BE2C (cell line): ENCODE measurements at places on chromosomes 5 and 9.

GRCh38 chr5:67147760-67148159, 48.8 kb downstream of the CD180 start:
- no peak for DNase-seq

DNA sequence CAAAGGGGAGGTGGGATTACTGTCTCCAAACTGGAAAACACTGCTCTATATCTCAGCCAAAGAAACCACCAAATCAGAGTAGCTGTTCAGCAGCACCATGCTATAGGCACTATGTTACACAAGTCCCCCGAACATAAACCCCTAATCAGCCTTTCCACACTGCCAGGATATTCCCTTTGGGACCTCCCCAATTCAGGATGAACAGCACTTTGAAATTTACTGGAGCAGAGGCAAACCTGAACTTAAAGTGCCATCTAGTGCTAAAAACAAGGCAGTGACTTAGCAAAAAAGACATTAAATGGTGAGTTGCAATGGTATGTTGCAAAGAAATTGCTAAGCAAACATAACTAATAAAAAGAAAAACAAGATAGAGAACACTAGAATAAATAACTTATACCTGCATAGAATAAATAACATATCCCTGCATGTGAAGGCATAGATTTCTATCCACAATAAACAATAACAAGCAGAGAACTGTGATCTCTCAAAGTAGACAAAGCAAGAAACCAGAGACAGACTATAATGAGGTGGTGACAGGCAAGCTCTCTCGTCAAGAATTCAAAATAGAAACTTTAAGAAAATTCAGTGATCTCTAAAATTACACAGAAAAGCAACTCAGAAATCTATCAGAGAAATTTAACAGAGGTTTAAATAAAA, 584.4 kb upstream of the ACO1 start:
- DNase-seq: peak; percentile 43

- no peak for DNase-seq
Measured at GRCh38 chr5:115541611-115542010, 3.0 kb downstream of the FEM1C start.

DNA sequence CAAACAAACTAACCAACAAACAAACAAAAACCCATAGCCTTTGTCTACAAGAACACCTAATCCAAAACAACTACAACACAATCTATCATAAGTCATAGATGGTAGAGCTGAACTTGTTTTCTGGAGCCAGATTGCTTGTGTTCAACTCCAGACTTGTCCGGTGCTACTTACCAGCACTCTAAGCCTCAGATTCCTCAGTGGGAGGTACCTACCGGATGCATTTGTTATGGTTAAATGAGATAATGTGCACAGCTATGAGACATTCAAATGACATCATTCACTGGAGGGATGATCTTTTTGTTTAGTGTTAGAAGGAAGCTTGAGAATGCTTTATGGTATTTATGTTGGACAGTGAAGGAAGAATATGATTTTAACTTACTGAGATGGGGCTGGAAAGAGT, 592.9 kb upstream of the C9orf72 start:
- DNase-seq: no peak

DNA sequence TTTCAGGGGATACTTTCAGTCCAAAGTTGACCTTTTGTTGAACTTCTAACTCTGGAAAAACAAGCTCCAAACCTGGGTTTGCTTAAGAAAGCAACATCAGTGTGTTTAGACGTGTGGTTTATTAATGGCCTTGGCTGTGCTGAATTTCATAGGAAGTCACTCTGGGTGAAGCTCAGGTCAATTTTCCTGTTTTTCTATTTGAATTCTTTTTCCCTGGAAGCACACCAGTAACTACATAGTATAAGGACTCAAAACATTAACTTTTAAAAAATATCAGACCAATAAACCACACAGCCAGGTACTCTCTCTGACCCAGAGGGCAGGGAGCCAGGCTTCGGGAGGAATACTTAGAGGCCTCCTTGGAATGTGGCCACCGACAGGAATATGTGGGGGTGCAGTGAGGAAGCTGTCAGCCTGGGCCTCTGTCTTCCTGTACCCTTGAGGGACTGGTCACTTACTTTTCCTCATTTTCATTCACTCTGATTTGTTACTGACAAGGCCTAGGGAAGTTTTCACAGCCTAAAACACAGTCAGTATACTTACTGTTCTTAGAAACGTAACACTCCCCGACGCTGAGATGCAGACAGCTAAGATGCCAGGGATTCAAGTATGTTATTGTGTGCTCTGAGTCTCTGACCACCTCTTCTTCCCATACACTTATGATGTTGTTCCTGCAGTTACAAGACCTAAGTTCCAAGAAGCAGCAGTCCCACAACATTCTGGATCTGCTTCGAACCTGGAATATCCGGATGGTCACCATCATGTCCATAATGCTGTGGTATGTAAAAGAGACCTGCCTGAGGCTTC, 18.9 kb downstream of the SLC22A5 start:
- no peak for DNase-seq

GRCh38 chr5:21154526-21154925, 1166.5 kb upstream of the CDH18 start:
- DNase-seq: no peak

- no peak for DNase-seq
Measured at GRCh38 chr9:121189006-121189405, 12.7 kb downstream of the RAB14 start.
